ENCODE measurements at places on chromosomes 13 and 19.

GRCh38 chr19:18091217-18091608, 4.5 kb upstream of the IL12RB1 start:
- DNase-seq, result peak; percentile 70

- DNase-seq, result no peak
Measured at GRCh38 chr13:41706152-41706551, 248.8 kb downstream of the RGCC start.

- no peak for DNase-seq
Measured at GRCh38 chr19:10043286-10043927, 30.1 kb downstream of the RDH8 start.

- no peak for DNase-seq
Measured at GRCh38 chr13:65479692-65480091, 1750.4 kb downstream of the PCDH9 start.

GRCh38 chr19:5992756-5993155, 14.8 kb upstream of the RANBP3 start:
- no peak for DNase-seq

DNA sequence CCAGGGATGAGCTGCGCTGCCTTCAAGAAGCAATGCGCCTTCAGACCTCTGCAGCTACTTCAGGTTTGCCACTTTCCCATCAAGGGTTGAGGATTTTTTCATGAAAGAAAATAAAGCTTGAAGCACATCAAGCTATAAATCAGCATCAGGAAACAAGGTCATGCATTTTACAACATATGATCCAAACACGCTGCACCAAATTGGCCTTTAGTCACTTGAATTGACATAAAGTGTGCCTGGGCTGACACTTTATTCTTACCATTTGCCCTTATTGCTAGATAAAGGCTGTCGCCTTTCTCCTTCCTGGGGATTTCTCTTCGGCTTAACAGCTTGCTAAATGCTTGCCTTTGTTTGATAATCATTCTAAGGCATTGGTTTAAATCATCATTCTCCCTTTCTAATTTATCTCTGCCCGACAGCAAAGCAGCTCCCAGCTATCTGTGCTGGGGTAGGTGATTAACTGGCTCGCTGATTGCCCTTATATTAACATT, 87.7 kb downstream of the LHFPL6 start:
- DNase-seq, result no peak

- no peak for DNase-seq
Measured at GRCh38 chr13:79917628-79918027, 423.3 kb downstream of the SPRY2 start.

DNA sequence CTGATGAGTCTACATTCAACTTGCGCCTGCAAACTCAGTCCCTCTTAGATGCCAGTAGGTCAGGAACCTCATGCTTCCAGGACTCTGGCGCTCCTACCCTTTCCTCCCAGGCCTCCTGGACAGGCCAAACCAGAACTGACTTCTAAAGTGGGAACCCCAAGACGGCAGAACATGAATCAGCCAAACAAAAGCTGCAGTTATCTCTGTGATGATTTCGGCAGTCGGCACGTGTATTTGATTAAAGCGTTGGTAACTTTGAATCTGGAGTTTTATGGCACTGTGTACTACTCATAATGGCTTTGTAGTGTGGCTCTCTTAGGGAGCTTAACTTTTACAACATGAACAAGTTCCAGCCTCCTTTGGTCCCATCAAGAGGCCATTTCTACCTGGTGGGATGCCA, 13.7 kb downstream of the ACTN4 start:
- DNase-seq, result no peak

DNA sequence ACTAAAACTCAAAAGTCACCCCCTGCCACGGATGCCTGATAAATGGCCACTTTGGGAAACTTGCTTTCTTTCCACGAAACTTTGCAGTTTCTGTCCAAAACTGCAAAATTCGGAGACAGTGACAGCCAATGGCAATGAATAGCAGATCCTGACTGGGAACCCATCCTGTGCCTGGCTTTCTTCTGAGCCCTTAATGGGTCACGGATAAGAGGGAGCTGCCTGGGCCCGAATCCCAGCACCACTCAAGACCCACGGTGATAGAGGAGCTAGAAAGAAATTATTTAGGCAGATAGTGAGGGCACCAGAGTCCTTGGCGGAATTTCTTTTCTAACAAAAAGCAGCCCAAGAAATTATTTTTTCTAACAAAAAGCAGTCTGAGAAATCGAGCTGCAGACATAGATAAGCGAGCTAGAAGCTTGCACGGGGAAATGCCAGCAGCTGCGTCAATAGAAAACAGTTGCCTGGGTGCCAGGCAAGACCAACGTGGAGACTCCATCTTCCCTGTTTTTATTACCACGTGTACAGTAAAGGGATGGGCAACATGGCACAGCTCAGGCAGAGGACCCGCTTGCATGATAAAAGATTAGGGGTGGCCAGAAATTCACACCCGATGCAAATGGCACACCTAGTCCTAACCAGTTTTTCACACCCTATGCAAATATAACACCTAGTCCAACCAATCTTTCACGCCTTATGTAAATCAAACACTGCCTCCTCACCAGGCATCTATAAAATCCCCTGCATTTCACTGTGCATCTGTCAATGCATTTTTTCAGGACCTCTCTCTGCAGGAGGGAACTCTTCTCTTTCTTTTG, 7.1 kb upstream of the HSH2D start:
- DNase-seq, result no peak

DNA sequence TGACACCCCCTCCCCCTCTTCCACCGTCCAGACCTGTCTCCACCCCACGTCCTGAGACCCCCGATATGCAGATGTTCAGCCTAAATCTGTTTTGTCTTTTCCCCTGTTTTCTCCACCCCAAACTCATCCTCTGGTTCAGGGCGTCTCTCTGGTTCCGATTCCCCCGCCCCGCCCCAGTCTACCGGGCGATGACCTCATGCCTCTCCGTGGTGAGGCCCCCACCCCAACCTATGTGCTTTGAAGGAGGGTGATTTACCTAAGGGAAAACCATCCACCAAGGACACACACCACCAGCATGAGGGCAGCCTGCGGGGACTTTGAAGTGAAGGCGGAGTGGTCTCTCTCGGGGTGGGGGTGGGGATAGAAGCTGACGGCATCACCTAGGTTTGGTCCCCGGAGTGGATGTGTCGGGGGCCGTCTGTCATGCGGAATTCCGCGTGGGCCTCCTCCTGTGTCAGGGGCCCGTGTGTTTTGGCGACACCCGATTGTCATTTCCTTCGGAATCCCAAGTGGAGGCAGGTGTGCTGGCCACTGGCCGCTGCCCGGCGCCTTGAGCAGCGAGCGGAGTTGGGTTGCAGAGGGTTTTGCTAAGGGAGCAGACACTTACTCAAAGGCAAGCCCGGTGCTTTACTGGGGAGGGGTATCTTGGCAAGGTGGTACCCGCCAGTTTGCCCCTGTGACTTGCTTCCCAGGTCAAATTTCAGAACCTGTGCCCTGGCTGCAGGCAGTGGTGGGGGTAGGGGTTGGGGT, 1.4 kb downstream of the FZR1 start:
- DNase-seq, result no peak

DNA sequence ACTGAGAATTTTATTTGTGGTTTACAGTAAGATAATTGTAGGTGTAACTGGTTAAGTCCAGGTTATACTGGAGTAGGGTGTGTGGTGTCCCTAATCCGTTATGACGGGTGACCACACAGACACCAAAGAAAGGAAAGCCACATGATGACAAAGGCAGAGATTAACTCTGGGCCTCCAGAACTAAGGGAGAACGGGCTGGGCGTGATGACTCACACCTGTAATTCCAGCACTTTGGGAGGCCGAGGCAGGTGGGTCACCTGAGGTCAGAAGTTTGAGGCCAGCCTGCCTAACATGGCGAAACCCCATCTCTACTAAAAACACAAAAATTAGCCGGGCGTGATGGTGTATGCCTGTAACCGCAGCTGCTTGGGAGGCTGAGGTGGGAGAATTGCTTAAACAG, 10.2 kb upstream of the FUT2 start:
- no peak for DNase-seq

DNA sequence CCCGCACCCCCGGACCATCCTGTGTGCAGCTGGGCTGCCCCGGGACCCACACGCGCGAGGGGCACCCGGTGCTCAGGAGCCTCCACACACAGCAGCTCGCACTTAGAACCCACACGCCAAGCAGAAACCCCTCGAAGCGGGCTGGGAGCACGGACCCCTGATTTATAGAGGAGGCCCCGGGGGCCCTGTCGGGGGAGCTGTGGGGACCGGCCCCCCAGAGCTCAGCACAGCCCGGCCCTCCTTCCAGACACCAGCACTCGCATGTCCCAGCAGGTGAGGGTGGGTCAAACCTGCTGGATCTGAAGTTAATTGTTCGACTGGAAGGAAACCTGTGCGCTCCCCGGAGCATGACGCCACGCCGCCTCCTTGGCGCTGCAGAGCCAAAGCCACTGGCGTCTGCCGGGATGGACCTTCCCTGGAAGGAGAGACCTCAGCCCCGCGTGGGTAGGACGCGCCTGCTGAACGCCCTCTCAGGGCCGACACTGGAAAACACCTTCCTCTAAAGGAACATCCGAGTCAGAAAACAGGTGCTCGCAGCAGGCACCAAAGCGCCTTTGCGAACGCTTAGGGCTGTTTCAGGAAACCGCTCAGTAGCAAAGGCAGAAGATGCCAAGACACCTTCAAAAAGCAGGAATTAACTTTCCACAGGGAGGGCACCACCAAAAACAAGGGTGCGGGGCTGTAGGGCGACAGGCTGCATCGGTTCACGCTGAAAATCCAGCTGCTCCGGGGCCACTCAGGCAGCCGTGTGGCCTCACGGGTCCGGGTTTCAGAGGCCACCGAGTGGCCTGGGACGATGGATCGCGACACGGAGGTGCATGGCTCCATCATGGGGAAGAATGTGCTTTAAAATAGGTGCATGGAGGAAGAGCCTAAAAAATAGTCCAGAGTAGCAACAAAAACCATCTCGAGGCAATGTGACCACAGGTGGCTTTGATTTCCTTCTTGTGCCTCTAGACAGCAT, 37.8 kb upstream of the GRTP1 start:
- no peak for DNase-seq

- DNase-seq, result no peak
Measured at GRCh38 chr13:44395976-44396694, 22.5 kb downstream of the SERP2 start.

GRCh38 chr13:42893214-42893671, 98.8 kb downstream of the EPSTI1 start:
- DNase-seq, result no peak

- DNase-seq, result no peak
Measured at GRCh38 chr13:25987987-25988386, 63.8 kb downstream of the SHISA2 start.

DNA sequence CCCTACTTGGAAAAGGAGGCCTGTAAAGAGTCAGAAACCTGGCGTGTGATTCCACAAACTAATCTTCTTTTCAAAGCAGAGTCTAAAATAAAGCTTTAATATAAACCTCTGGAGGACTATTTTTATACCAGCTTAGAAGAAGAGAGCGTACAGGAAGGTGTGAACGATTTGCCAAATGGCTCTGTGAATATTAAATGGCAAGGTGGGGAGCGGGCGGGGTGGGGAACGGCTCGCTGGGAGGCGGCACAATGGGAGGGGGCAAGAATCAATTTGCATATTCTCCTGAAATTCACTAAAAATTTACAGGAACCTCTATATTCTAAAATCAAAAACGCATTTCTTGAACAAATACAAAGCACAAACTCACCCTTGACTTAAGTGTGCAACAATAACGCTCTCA, 982 bp downstream of the ZNF780B start:
- DNase-seq, result no peak

DNA sequence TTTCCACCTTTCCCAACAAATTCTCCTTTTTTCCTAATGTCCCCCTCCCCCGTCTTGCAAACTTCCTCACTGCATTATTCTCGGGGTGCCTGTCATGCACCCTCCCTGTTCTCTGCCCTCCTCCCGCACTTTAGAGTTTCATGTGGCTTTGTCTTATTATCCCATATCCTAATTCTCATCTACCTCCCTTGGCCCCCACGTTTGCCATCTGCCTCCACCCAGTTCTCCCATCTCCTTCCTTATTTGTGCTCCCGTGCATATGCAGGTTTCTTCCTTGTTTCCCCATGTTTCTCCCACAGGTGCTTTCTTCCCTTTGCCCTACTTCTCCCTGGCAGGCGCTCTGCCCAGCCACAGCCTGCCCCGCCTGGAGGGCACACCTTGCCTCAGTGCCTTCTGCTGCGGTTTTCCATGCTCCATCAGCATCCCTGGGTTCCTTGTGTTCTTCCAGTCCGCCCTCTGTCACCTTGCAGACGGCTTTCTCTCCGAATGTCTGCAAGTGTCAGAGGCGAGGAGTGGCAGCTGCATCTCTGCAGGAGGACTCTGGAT, 1.5 kb downstream of the SPATA13 start:
- no peak for DNase-seq

- DNase-seq, result no peak
Measured at GRCh38 chr13:43915451-43915850, 35.7 kb downstream of the LACC1 start.

GRCh38 chr19:4539693-4540581, at the start of gene LRG1:
TSS of gene LRG1 (minus strand) at chr19:4540036. CDS start at chr19:4540013, 23 bp downstream.
- no peak for DNase-seq

DNA sequence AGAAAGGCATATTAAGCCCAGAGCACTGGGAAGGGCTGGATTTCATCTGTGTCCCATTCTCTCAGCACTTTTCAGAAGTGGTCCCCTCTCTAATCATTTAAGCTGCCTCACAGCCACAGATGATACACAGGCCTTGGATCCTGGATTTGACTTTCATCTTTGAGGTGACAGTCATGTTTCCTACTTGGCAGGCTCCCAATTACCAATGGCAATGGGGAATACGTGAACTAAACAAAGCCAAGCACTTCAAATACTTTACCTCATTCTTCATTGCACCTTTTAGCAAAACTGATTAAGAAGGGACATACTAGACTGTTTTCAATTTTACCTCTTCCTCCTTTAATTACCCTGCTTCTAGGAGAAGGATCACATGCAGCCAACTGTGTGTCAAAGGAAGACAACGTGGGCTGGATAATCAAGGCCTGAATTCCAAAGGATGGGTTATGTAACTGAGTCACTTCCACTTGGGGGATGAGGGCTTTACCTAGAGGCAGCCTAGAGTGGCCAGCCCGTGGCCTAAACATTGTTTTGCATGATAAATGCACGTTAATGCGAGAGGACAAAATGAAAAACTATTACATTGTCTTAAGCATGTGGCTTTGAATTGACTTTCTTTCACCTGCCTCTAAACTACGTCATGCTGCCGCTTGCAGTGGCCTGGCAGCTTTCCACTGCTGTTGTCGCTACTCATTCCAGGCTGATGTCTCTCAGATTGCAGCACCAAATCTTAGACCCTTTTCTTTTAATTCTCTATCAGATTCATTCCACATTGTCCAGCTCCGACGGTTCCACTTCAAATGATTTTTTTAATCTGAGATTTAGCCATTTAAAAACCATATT, 95.0 kb downstream of the KCTD12 start:
- no peak for DNase-seq

GRCh38 chr19:18049385-18049784, 37.3 kb downstream of the IL12RB1 start:
- DNase-seq, result no peak

DNA sequence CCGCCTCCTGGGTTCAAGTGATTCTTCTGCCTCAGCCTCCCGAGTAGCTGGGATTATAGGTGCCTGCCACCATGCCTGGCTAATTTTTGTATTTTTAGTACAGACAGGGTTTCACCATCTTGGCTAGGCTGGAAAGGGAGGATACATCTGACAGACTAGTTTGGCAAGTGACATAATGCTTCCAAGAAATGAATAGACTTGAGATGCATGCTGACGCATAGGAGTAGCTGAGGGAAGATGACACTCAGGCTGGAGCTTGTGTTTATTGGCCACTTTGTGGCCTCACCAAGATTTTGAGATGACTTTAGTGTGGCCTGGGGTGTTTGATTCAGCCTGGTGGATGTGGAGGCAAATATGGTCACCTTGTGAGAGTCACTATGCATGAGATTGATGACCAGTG, 4.0 kb downstream of the ZNF586 start:
- DNase-seq, result no peak

GRCh38 chr19:56919308-56919995, 78.9 kb upstream of the PEG3 start:
- no peak for DNase-seq
